CD4-positive, alpha-beta T cell treated with Interleukin-21 for 1 hour (primary cell): ENCODE measurements at places on chromosomes 4 and X.

- DNase-seq = no peak
Observed at GRCh38 chr4:104421566-104421965, 73.1 kb downstream of the CXXC4 start.

DNA sequence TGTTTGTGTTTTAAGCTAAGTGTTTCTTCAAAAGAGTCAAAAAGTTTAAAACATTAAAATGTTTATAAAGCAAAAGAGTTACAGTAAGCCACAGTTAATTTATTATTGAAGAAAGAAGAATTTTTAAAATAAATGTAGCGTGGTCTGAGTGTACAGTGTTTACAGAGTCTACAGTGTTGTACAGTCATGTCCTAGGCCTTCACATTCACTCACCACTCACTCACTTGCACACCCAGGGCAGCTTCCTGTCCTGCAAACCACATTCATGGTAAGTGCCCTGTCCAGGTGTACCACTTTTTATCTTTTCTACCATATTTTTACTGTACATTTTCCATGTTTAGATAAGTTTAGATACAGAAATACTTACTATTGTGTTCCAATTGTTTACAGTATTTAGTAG is 239.7 kb upstream of the AGA start:
- no peak for DNase-seq

GRCh38 chrX:150704030-150704613 is 10.9 kb downstream of the MTMR1 start:
- DNase-seq = no peak

GRCh38 chr4:53629296-53629695 is 38.0 kb upstream of the LNX1 start:
- no peak for DNase-seq
